ENCODE measurements at places on chromosomes 16 and 17.

GRCh38 chr17:80770881-80771611 lies 220.6 kb upstream of the CHMP6 start:
- DNase-seq, result no peak

GRCh38 chr17:48074322-48075081 lies 26.3 kb downstream of the NFE2L1 start:
- peak; percentile 87 for DNase-seq

- DNase-seq, result no peak
Observed at GRCh38 chr17:43591779-43592562, 45.8 kb upstream of the ETV4 start.

- no peak for DNase-seq
Observed at GRCh38 chr17:56009795-56010651, 143.3 kb upstream of the ANKFN1 start.

DNA sequence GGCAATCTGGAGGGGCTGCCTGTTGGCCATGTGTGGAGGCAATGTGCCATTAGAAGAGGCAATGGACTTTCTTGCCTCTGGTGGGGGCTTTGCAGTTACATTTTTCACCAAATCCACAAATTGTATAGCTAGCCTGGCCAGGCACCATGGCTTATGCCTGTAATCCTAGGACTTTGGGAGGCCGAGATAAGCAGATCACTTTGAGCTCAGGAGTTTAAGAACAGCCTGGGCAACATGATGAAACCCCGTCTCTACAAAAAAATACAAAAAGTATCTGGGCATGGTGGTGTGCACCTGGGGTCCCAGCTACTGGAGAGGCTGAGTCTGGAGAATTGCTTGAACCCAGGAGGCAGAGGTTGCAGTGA lies 2.7 kb upstream of the RNF112 start:
- DNase-seq, result no peak

DNA sequence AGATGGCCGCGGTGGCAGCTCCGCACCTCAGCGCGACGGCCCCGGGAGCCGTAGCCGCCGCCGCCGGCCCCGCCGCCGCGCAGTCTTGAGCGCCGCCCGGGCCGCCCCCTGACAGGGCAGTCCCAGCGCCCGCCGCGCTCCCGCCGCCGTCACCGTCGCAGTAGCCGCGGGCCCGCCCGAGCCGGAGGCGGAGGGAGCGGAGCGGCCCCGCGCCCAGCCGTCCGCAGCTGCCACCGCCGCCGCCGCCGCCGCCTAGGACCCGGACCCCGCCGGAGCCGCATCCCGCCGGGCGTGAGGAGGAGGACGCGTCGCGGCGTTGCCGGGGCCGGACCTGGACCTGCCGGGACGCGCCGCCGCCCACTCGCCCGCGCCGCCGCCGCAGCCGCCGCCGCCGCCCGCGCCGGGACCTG lies 218 bp downstream of the TNRC6C start:
- DNase-seq, result no peak

- peak; percentile 21 for DNase-seq
Observed at GRCh38 chr17:81537343-81537855, 9.2 kb downstream of the FSCN2 start.

GRCh38 chr17:65583921-65584603 lies 22.6 kb upstream of the AXIN2 start:
- DNase-seq, result no peak

DNA sequence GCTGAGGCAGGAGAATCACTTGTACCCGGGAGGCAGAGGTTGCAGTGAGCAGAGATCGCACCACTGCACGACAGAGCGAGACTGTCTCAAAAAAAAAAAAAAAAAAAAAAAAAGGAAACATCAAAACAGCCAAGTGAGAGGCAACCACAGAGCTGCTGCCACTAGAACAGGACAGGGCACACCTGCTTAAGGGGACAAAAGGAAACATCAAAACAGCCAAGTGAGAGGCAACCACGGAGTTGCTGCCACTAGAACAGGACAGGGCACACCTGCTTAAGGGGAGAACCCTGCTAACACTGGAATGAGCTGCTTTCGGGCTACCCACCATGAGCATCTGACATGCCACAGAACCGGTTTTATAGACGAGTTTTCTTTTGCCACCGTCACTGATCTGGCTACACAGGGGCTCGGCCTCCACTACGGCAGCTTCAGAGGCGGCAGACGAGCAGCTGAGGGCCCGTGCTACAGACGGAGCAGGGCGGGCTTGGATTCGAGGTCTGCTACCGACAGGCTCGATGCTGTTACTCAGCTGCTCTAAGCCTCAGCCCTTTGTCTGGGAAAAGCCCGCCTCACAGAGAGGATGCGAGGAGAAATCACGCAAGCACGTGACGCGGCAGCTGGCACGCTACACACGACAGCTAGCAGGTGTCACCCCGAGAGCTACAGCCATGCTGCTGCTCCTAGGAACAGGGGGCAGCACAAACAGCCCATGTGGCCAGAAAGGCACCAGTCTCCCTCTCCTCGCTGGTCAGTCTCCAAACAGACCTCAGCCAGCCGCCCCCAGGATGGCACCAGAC lies 2.0 kb downstream of the P4HB start:
- no peak for DNase-seq

- DNase-seq, result no peak
Observed at GRCh38 chr17:12603566-12603965, 62.1 kb upstream of the MYOCD start.

- DNase-seq, result peak; percentile 67
Observed at GRCh38 chr16:20849589-20850390, 43.5 kb downstream of the REXO5 start.

DNA sequence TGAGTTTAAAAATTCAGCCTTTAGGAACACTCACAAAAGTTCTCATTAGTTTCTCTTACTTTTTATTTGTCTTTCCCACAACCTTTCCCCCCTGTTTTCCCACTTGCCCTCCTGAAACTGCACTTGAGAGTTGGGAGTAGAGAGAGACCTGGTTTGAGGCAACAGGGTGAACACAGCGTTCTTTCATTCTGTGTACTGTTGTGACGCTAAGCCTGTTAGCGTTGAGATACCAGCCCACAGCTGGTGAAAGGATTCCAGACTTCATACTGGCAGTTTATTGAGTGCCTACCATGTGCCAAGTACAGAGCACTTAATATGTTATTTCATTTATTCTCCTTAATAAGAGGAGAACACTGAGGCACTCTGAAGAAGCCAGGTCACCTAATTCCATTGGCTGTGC lies 10.3 kb downstream of the TNRC6C start:
- DNase-seq, result no peak

GRCh38 chr17:8255499-8255898 lies 6.4 kb downstream of the PFAS start:
- no peak for DNase-seq

GRCh38 chr16:50584033-50584722 lies 36.0 kb downstream of the NKD1 start:
- DNase-seq, result peak; percentile 64

- no peak for DNase-seq
Observed at GRCh38 chr17:39995438-39995837, 14.8 kb downstream of the PSMD3 start.

DNA sequence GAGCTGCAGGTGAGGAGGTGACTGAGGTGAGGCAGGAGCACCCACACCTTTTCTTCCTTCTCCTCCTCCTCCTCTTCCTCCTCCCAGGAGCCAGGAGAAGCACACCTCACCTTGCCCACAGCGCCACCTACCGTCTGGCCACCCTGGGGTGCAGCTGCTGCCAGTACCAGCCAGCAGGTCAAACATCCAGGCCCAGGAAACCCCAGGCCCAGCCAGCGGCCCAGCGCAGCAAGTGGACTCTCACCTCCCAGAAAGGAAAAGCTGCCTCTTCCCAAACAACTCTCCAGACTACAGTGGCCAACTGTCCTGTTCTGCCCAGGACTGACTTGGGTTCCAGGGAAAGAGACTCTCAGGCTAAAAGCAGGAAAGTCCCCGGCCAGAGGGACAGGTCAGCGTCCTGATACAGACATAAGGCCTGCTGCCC lies 22.7 kb downstream of the PEMT start:
- DNase-seq, result peak; percentile 18

DNA sequence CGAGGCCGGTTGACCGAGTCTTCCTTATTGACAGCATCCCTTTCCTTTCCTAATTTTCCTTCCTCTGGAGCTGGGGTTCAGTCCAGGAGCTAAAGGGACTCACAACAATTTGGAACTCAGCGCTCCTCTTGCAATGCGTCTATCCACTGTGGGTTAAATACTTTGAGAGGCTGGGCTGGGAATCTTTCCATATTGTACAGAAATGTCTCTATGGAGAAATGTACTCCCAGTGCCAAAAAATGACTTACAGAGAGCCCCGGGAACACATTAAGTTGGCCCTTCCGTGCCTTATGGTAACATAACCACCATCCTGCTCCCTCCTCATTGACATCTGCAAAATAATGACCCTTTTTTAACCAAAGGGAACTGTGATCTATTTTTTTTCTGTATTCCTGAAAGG lies 192.8 kb downstream of the FTO start:
- no peak for DNase-seq

Measured in inflammatory macrophage (primary cell).